ENCODE measurements at places on chromosomes 4 and X. TPM values are rescaled to one million over a fixed set of nuclear protein-coding genes. Genes with fewer than 3 reads are reported as not detected.

The TGIF2LX gene
- not detected for total RNA-seq

DNA sequence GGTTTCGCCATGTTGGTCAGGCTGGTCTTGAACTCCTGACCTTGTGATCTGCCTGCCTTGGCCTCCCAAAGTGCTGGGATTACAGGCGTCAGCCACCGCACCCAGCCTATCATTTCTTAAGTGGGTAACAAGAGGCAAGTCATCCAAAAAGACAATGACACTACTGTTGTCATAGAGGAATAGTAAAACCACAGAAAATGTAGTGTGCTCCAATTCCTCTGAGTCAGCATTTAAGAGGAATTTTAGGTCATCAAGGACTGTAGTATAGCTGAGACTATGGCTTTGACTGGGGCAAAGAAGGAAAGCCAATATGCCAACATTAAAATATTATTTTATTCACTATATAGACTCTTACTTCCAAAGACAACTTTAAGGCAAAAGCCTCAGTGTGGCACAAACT, 48.4 kb downstream of the ATP8A1 start:
- H3K27ac ChIP-seq = no peak overlapping the region
- H3K27me3 ChIP-seq = no peaks in the 10 kb centered on the region
- no peaks in the 10 kb centered on the region for H3K36me3 ChIP-seq
- no peak for DNase-seq
- no peak overlapping the region for H3K4me3 ChIP-seq

- no peak for DNase-seq
- no peaks in the 10 kb centered on the region for H3K36me3 ChIP-seq
- no peaks in the 10 kb centered on the region for H3K4me1 ChIP-seq
- no peak overlapping the region for H3K27ac ChIP-seq
- no peak overlapping the region for H3K4me3 ChIP-seq
- H3K27me3 ChIP-seq = no peaks in the 10 kb centered on the region
These were observed 64.3 kb downstream of the TAPT1 start for GRCh38 chr4:16161851-16162408.

GRCh38 chr4:113952452-113953029, 26.9 kb downstream of the ARSJ start:
- H3K27ac ChIP-seq = no peak overlapping the region
- H3K36me3 ChIP-seq = no peaks in the 10 kb centered on the region
- no peak for DNase-seq
- H3K27me3 ChIP-seq = no peaks in the 10 kb centered on the region

GRCh38 chr4:54730581-54730980, 72.8 kb downstream of the KIT start:
- H3K4me3 ChIP-seq = no peak overlapping the region
- no peaks in the 10 kb centered on the region for H3K4me1 ChIP-seq
- no peak for DNase-seq
- no peak overlapping the region for H3K27ac ChIP-seq
- H3K36me3 ChIP-seq = no peaks in the 10 kb centered on the region

GRCh38 chr4:189385098-189385497, 555.6 kb upstream of the FRG1 start:
- H3K4me3 ChIP-seq = no peak overlapping the region
- H3K27me3 ChIP-seq = no peaks in the 10 kb centered on the region
- DNase-seq = no peak
- H3K36me3 ChIP-seq = no peaks in the 10 kb centered on the region
- no peak overlapping the region for H3K27ac ChIP-seq
- H3K4me1 ChIP-seq = no peaks in the 10 kb centered on the region

The GLRA2 gene
- not detected for total RNA-seq

GRCh38 chrX:15747626-15748173, 9.6 kb downstream of the CA5B start:
- no peak for DNase-seq
- no peaks in the 10 kb centered on the region for H3K27me3 ChIP-seq
- H3K36me3 ChIP-seq = no peaks in the 10 kb centered on the region
- H3K4me3 ChIP-seq = no peak overlapping the region

DNA sequence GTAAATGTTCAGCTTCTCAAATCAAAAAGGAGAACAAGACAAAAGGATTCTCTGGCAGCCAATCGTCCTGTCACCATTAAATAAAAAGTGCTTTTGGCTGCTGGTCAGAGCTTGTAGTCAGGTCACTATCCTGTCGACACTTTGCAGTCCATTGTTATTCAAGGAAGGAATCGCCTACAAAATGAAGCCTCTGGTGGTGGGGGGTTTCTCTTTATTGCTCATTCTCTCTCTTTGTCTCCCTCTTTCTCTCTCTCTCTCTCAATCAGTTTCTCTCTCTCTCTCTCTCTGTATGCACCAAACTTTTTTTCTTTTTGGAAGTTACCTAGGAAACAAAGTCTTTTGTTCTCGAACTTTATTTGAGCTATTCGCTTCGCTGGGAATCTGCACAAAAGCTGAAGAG, 17.6 kb upstream of the SCML1 start:
- no peaks in the 10 kb centered on the region for H3K4me1 ChIP-seq
- no peaks in the 10 kb centered on the region for H3K27me3 ChIP-seq
- H3K4me3 ChIP-seq = no peak overlapping the region
- no peaks in the 10 kb centered on the region for H3K36me3 ChIP-seq
- no peak for DNase-seq

DNA sequence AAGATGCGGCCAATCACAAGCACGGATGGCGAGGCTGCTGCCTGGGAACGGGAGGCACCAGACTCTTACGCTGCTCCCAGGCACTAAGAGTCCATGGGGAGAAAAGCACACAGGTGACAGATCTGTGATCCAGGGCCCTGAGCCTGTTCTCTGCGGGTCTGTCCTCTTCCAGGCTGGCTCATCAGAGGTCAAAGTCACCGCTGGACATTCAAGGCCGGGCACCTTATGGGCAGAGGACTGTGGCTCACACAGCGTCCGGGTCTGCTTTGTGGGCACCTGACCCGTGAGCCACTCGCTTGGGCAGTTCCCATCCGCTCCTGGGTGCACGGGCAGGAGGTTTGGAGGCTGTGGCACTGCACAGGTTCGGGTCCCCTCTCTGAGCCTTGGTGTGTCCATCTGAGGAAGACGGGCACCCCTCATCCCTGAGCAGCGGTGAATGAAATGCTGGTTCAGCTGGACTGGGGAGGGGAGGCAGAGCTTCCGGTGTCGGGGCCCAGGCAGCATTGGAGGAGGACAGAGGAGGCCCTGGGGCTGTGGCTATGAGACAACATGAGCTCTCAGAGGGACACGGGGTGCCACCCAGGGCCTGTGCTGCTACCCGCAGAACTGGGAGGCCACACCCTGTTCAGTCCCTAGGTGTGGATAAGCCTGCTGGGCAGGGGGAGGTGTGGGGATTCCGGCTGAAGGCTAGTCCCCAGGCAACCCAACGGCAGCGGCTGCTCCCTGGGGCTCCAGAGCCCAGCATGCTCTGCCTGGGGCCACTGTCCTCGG, 61.2 kb upstream of the AFAP1 start:
- no peak for DNase-seq
- H3K27ac ChIP-seq = no peak overlapping the region
- no peak overlapping the region for H3K4me3 ChIP-seq
- no peaks in the 10 kb centered on the region for H3K27me3 ChIP-seq
- no peaks in the 10 kb centered on the region for H3K4me1 ChIP-seq
- H3K36me3 ChIP-seq = no peaks in the 10 kb centered on the region

- no peaks in the 10 kb centered on the region for H3K27me3 ChIP-seq
- DNase-seq = no peak
- H3K27ac ChIP-seq = no peak overlapping the region
- no peak overlapping the region for H3K4me3 ChIP-seq
- H3K4me1 ChIP-seq = no peaks in the 10 kb centered on the region
- no peaks in the 10 kb centered on the region for H3K36me3 ChIP-seq
These were observed 80.0 kb downstream of the FHIP1A start for GRCh38 chr4:151488968-151489367.

DNA sequence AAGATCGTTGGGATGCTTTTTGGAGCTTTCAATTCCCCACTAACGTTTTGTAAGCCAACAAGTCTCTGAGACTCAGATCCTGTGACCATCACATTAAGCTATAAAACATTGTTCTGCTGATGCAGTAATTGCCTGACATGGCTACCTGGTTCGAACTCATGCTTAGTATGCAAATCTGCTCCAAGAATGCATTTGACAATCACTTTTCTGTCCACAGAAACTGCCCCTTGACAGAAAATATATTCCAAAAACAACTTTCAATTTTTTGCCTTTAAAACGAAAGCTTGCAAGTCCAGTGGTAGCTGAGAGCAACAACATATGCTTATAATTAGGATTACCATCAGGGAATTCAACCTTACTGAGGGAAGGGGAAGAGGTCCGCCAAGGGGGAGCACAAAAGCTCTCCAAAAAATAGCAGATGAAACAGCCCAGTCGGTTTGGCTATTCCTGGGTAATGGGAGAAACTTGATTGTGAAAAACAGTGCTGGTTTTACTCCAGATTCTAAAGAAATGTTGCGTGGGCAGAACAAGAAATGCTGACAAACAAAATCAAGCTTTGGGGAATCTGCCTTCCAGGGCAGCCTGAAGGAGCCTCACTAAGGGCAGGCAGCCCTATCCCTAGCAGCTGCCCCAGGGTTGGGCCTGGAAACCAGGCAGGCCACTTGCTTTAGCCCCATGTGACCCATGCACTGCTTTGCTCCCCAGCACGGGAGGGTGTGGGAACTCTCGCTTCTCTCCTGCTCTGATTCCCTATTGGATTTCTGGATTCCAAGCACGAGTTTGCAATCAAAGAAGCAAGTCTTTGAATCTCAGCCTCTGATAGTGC, 160.7 kb upstream of the LDB2 start:
- no peaks in the 10 kb centered on the region for H3K36me3 ChIP-seq
- DNase-seq = peak; percentile 63
- no peaks in the 10 kb centered on the region for H3K4me1 ChIP-seq

DNA sequence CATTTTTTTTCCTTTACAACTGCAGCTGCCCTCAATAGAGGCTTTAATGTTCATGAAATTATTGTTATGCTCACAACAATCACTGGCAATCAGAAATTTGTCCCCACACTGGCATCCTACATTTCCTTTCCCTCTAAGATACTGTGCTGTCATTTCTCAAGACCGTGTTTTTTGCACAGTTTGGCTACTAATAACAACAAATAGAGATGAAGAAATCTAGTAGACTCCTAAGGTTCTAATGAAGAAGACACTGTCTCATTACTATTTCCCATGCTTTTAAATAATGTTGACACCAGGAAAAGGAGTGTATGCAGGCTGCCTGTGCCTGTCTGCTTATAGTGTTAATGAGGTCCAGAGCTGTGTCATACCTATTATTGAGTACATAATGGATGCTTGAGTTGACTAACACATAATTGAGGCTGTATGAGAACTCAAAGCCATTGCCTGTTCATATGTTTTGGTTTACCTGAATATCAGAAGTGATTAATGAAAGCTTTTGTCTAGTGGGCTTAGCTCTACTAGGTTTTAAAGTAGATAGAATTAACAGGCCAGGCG, 1.5 kb upstream of the EIF4E start:
- H3K4me1 ChIP-seq = peaks cover 5% of the 10 kb centered on the region
- H3K27me3 ChIP-seq = no peaks in the 10 kb centered on the region
- no peaks in the 10 kb centered on the region for H3K36me3 ChIP-seq
- H3K27ac ChIP-seq = peak overlapping the region; percentile 96
- H3K4me3 ChIP-seq = peak overlapping the region; percentile 99
- DNase-seq = no peak

Measured in uterus (tissue), 4 donors.